C1 segment of cervical spinal cord (tissue), 14 donors: ENCODE measurements at places on chromosomes 7 and 10.

DNA sequence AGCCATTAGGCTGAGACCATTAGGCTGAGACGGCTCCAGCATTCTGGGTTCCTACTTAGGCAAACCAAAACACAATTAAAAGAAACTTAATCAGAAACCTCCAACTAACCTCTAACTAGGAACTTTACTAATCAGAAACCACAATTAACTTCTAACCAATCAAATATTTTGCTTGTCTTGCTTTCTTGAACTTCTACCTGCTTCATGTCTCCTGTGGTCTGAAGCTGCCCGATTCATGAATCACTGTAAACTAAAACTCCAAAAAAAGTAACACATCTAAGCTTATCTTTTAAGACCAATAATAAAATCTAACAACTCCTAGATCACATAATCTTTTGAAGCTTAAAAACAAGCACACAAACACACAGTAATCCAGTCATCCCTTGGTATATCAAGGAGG is 76.1 kb downstream of the PDSS1 start:
- no peak for DNase-seq

DNA sequence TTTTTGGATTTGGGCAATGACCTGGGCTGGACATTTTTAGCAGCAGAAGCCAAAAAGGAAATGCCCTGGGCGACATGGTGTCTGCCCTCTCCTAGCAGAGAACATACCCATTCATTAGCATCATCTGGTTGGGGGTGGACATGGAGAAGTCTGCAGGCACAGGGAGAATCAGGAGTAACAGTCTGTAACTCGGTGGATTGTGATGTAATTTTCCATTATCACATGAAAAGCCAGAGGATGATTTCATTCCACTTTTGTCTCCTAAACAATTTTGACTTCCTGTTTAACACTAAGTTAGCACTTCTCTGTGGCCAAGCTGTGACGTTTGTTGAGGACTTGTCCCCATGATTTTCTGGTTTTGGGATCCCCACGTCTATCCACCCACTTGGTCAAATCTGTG is 153.8 kb upstream of the HABP2 start:
- no peak for DNase-seq

- DNase-seq, result no peak
These were observed 176.9 kb downstream of the PTPRN2 start for GRCh38 chr7:158410720-158411119.

DNA sequence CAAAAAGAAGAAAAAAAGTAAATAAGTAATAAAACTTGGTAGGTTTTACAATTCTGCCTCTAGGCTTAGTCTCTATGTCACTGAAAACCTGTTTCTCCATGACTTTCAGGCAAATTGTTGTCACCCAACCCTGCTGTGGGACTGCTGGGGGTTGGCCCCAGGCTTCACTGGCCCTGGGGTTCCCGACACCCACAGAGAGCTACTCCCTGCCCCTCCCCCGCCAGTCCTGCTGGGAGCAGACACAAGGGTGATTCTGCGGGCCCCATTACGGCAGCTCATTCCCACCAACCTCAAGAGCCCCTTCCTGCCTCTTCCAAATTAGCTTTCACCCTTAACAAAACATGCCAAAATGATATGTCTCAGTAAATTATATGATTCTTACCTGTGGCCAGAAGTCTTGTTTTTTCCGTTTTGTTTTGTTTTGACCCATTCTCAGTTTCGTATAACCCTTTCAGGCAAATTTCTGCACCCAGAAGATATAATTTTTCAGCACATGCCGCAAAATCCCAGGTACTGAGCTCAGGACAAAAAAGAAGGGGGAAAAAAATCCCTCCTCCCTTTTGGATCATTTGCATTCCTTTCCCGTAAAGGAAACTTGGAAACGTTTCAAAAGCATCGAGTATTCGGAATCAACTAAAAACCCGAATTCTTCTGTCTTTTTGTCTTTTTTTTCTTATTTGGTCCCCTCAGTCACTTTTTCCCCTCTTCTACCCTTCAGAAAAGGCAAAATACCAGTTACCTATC is 27.8 kb downstream of the CHST15 start:
- DNase-seq, result no peak

GRCh38 chr7:3950249-3950648 is 649.2 kb downstream of the SDK1 start:
- DNase-seq, result no peak

DNA sequence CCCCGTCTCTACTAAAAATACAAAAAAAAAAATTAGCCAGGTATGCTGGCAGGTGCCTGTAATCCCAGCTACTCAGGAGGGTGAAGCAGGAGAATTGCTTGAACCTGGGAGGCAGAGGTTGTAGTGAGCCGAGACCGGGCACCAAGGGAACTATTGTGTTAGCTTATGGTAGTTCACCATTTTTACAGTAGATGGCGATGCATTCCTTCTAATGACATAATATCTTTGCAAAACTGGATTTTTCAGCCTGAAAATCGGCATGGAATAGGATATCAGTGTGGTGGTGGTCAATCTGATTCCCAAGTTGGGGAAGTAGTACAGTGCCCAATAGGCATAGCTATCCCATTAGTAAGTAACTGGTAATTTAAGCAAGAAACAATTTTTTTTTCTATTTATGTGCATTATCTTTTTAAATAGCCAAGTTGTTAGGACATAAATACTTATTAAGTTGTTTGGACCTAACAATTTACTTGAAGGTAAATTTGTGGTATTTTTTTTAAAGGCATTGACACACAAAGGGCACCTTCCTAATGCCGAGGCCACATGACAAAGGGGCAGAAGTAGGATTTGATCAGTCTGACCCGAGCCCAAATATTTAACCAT is 17.6 kb upstream of the IMPDH1 start:
- no peak for DNase-seq

- no peak for DNase-seq
These were observed 159.5 kb downstream of the PPP1R9A start for GRCh38 chr7:95066737-95067530.

GRCh38 chr7:116236020-116236630 is 25.8 kb downstream of the TES start:
- peak; percentile 35 for DNase-seq

DNA sequence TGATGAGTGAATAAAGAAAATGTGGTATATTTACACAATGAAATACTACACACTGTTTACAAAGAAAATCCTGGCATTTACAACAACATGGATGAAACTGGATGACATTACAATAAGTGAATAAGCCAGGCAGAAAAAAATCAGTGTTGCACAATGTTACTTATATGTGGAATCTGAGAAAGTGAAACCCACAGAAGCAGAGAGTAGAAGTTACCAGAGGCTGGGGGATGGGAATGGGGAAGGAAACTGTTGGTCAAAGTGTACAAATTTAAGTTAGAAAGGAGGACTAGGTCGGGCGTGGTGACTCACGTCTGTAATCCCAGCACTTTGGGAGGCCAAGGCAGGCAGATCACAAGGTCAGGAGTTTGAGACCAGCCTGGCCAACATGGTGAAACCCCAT is 538.5 kb upstream of the MKI67 start:
- no peak for DNase-seq

DNA sequence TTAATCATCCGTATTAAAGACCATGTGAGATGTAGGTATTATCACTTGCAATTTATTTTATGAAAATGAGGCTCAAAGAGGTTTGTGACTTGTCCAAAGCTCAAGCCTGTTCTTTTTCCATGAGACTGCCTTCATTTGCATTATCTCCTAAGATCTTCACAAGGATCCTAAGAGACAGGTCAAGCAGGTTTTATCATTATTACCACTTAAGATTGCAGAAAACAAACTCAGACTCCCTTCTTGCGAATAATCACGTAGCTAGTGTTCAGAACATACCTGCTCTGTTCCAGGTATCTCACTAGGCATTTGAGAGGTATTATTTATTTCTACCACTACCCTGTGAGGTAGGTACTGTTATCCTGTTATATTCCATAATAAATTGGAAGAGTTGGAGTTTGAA is 64.8 kb downstream of the ZNRF2 start:
- DNase-seq, result no peak

DNA sequence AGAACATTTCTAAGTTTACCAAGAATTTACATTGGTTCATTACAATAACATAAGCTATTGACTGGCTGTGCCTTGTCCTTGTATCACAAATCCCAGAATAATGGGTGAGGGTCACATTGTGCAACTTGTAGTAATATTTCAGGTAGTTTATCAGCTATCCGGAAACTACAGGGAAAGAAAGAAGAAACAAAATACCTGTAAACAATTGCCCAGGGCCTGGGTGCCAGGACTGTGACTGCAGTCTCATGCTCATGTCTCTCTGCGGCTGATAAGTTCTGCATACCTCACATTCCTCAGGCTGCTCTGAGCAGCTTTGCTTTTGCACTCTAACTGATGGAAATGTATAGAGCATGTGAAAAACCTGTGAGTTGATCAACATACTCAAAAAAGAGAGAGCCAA is 131.8 kb upstream of the TRIM24 start:
- no peak for DNase-seq

DNA sequence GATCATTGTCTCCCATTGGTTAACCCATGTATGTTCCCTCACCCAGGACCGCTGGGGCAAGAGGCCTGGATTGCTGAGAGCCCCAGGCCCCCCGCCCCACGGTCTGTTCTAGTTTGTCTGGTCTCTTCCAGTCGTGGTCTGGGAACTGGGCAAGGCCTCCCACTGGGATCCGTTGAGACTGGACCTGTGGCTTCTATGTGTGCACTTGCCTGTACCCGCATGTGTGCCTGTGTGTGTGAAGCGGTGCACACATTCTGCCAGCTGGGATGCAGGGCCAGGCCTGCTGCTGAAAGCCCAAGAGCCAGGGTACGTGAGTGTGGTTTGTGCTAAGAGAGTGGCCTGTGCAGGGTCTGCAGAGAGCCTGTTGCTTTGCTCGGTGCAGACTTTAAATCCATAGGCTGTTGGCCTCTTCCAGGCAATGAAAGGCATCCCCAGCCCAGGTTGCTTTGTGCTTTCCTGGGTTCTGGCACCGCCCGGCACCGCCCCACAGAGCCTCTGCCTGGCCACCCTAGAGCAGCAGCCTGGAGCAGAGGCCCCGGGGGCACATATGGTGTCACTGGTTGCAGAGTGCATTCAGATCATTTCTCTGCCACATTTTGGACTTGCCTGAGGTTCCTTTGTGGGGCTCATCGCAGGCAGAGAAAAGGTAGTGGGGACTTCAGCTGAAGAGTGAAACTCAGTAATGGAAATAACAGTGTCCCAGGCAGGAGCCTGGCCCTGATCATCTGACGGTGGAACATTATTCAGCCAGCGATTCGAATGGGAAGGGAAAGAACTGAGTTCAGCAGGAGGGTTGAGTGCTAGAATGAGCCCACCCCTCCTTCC is 215.5 kb downstream of the GLRX3 start:
- DNase-seq, result no peak

DNA sequence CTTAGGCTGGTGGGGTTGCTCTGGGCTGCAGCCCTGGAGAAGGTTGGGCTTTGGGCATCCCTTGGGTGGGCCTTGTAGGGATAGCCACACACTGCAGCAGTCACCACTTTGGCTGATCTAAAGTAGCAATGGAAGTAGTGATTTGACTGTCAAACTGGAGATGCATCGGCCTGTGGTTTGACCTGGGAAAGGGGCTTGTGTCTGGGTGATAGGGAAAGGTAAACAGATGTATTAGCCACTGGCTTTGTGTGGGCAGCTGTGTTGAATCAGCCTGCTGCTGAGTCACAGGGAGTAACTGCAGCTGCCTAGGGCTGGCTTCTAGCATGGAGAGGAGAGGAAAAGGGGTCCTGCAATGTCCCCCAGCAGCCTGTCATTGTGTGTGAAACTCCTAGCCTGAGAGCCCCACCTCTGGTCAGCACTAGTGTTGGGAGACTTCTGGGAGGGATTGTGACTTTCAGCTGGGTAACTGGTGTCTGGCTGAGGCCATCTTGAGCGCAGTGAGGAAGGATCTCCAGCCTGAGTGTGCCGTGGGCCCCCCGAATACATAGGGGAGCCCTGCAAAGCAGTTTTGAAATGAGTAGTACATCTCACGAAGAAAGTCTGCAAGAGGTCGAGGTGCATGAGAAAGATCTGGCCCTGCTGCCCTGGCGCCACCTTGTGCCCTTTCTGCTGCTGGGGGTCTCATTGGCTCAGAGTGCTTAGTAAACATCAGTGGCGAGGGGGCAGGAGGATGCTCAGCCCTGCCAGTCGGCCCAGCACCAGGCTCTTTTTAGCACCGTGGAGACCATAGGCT is 117.3 kb downstream of the FANK1 start:
- no peak for DNase-seq

GRCh38 chr10:123559066-123559822 is 106.9 kb upstream of the GPR26 start:
- peak; percentile 15 for DNase-seq

DNA sequence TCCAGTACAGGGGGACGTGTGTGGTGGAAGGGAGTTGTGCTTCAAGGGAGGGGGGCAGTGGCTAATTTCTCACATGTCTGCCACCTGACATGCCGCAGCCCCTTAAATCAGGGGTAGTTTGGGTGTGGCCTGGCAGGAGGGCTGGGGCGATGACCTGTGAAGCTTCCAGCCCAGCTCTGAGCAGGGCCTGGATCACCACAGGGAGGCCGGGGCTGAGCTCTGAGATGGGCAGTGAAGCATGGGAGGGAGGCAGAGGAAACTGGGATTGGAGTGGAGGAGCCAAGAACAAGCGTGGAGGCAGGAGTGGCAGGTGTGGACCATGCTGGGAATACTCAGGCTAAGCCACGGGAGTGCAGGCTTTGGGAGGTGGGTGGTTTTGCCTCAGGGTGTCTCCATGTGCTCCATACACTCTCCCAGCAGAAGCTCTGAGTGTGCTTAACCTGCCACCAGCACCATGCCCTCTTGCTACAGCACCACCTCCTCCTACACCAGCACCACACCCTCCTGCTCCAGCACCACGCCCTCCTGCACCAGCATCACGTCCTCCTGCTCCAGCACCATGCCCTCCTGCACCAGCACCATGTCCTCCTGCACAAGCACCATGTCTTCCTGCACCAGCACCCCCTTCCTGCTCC is 99.3 kb upstream of the SHH start:
- DNase-seq, result no peak

DNA sequence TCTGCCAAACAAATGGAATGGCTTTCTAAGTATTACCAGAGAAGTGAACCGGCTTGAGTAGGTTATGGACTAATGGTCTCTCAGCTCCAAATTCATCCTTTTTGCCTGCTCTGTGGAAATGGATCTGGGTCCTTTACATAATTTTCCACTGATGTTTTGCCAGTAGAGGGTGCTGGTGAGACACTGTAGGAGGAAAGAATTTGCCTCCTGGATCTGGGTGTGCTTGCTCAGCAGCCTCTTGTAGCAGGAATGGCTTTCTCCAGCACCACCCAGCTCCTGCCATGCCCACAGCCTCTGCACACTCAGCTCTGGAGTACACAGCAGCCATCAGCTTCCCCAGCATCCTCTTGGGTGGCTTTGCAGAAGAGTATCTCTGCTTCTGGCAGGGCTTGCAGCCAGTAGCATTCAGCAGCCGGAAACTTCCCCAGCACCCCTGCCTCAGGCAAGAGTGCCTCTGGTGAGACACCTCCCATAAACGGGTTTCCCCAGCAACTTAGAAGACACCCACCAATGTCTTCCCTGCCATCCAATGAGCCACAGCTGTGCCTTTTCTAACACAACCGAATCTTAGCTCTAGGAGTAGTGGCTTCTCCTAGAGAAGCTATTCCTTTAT is 235.0 kb upstream of the PLPP4 start:
- DNase-seq, result no peak

DNA sequence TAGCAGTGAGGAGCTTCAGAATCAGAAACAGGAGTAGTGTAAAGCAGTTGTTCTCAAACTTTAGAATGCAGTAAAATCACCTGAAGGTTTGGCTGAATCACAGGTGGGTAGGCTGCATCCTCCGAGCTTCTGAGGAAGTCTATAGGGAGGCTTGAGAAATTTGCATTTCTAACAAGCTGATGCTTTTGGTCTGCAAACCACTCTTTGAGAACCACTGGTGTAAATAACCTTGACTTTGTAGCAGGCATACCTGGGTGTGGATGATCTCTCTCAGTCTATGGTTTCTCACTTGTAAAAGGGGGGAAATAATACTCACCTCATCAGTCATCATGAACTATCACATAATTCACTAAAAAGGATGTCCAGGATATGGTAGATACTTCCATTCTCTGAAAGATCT is 118.1 kb downstream of the SRI start:
- no peak for DNase-seq
